ENCODE measurements at places on chromosomes 3 and 15.

DNA sequence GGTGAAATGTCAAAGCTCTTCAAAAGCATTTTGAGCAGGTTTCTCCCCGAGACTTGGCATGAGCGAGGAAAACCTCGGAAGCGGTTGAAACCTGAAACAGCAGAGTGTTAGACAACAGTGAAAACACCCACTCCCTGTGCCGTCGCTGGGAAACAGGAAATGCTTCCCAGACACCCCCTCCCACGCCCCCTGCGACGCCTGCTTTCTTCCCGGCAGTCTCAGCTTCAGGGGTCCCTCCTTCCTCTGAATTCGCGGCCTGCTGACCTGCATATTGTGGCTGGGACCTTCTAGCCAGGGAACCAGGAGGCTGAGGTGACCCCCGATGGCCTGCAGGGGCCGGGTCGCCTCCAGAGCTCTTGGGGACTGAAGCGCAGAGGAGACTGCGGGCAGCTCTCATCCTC is 250.6 kb upstream of the LYSMD4 start:
- no peak for DNase-seq

DNA sequence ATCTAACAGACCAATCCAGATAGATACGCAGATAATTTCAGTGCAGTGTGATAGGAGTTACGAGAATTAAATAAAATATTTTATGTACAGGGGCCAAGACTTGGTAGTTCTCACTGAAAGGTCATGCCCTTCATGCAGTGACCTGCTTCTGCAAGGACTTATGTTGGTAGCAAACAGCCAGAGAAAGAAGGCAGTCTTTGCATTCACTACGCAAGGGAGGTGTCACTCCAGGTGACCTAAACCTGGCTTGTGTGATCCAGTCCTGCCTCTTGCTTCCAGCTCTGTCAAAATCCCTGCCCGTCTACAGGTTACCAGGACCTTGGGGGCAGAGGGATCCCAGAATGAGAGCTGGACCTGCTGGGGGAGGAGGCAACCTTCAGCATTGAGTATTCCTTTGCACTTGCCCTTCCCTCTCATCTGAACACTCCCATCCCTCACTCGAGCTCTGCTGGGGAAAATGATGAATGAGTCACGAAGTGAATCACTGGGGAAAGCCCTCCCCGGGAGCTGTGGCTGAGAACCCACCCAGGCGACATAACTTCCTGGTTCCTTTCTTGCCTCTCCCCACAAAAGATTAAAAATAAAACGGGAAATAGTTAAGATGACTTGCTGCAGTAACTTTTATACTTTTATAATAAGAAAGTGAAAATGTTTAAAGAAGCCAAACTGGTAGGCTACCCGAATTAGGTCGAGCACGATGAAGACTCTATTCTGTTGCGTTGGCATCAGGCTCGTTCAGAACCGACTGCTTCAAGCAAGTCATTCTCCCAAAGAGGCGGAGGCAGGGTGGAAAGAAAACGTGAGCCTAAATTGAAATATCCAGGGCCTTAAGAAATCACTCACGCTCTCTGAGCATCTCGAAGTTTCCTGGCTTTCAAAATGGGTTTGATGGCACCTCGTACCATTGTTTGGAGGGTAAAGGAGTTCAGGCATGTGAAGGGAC is 216.1 kb downstream of the SLCO3A1 start:
- no peak for DNase-seq

GRCh38 chr3:194474675-194475074 is 12.1 kb downstream of the ATP13A3 start:
- DNase-seq: no peak

- no peak for DNase-seq
Measured at GRCh38 chr3:124823206-124823605, 64.0 kb downstream of the ITGB5 start.

DNA sequence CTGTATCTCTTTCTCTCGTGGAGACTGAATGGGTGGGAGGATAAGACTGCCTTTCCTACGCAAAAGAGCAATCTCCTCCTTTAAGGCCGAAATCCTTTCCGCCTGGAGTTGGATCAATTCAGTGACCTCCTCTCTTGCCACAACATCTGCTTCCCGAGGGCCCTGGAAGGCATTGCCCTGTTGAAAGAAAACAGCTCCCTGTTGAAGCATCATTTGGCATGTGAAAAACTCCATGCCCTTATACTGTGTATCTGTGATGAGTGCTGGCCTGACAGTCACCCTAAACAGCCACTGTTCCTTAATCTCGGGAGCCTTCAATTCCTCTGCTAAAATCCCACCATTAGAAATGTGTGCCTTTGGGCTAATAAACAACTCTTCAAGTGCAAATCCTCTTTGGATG is 80.2 kb downstream of the BOC start:
- DNase-seq: no peak

DNA sequence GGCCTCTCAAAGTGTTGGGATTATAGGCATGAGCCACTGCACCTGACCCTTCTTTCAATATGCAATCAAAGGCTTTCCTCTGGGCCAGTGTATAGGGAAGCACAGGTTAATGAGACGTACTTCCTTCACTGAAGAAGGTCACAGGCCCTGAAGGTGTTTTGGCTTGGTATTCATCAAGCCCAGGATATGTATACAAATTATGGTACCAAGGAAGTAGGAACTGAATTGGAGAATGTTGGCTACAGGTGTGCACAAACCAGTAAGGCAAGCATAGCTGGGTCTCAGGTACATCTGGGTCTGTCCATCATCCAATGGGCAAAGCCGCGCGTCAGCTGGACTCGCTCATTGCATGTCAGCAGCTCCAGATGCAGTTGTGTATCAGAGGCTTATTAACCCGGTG is 237.9 kb downstream of the ADAMTS17 start:
- no peak for DNase-seq

- no peak for DNase-seq
Measured at GRCh38 chr15:51883271-51883837, 53.9 kb downstream of the TMOD3 start.

DNA sequence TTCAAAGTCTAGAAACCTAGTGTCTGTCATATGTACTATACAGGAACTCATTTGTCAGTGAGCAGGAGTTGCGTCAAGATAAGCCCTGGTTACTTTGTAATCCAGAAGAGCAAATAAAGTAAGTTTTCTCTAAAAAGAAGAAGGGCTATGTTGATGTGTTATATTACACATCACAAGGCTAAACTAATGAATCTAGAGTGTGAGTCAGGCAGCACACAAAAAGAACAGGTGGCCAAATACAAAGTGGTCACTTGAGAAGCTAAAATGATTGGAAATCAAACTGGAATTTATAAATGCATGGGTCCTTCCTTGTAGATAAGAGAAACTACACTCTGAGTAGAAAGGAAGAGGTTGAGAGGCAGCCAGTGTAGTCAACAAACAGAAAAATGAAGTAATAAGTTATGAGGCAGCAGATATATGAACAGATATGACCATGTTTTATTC is 771.6 kb downstream of the DIPK2A start:
- no peak for DNase-seq

- DNase-seq: no peak
Measured at GRCh38 chr3:64732576-64732975, 44.8 kb upstream of the ADAMTS9 start.

GRCh38 chr3:19888428-19889152 is 45.4 kb downstream of the EFHB start:
- no peak for DNase-seq

DNA sequence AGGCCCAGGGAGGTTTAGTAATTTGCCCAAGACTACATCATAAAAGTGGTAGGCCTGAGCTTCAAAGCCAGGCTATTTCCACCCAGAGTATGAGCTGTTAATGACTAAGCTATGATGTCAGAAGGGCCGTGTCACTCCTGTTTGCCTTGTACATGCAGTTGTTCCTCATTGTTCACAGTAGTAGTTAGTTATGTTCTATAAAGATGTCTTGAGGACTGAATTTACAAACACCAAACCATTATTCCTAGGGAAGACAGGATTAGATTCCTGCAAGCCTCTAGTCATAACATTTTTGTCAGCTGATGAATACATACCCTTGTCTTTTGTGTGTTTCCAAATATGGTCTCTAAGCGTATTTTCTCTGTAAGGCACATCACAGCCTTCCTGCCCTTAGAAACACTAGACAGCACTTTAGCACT is 20.9 kb upstream of the LARS2 start:
- DNase-seq: no peak

DNA sequence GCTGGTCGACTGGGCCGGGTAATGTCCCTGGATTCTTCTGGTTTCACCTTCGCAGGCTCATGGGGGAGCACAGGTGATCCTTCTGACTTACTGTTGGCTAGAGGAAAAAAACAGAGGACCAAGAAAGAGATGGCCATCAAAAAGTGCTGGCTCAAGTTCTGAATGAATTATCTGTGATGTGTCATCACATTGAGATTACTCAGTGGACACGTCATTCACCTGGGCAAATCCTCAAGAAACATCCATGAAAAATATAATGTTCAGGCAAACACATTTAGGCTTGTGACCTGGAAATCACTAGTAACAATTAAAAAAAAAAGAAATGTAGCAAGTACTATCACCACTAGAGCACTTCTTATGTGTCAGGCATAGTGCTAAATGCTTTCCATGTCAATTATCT is 81.5 kb upstream of the SLC2A2 start:
- DNase-seq: no peak

DNA sequence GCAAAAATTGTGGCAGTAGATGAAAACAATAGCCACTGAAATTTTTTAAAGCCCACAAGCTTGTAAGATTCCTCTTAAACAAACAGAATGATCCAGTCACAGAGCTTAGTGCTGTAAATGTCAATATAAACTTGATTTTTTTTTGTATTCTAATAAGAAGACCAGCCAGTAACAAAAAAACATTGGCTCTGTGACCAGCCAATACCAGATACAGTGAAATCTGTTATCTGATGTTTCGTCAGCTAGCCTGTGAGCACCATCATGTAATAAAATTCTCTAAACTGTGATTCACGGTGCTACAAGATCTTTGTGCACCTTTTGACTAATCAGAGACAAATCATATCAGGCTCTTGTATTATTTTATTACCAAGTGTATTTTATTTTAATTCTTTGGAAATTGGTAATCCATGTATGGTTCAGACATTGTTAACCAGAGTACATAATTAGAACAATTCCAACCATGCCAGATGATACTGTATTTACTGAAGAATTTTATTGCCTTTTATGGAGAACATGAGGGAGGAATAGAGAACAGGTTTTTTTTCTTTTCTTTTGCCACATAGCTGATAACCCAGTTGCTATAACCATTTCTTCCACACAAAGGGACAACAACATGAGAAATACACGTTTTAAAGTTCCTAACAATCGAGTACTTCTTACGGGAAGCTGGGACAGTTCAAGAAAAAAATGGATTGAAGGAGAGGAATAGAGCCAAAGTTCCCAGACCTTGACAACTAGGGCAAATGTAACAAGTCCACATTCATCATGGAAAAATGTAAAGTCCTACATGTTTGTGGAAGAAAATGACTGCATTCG is 71.9 kb downstream of the FILIP1L start:
- no peak for DNase-seq

DNA sequence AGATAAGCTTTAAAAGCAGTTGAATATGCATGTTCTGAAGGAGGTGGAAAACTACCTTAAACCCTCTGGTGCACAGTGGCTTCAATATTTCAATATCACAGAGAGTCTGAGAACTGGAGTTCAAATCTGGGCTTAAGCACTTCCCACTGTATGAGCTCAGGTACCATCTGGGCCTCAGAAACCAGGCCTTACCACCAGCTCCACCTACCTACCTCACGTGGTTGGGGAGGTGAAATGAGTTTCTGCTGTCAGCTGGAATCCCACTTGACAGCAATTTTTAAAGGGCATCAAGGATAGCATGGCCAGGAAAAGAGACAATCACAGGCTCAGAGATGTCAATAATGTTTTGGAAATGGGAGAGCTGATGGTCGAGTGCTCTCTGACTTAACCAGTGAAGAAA is 5.0 kb downstream of the CHCHD4 start:
- no peak for DNase-seq
